ENCODE measurements at places on chromosomes 5 and 9. TPM values are rescaled to one million over a fixed set of nuclear protein-coding genes. Genes with fewer than 3 reads are reported as not detected.
A peak's percentile ranks its signal among the peaks of the same experiment; 100 is the strongest.

MARCOL gene
- not detected for total RNA-seq

OCLN gene
- total RNA-seq = 0.87 TPM

MOB3B gene
- total RNA-seq = 14.3 TPM

SARDH gene
- total RNA-seq = 0.51 TPM

SPINK4 gene
- not detected for total RNA-seq

TSSK1B gene
- total RNA-seq = not detected

ECSCR gene
- total RNA-seq = 8.9 TPM

GDF9 gene
- total RNA-seq = 0.46 TPM

NOL6 gene
- total RNA-seq = 36.3 TPM

ZNF658 gene
- total RNA-seq = 2.0 TPM

GRCh38 chr5:53173083-53173482 lies 63.5 kb upstream of the MOCS2 start:
- H3K27ac ChIP-seq = no peak overlapping the region
- no peak for DNase-seq
- H3K4me1 ChIP-seq = no peaks in the 10 kb centered on the region

DNA sequence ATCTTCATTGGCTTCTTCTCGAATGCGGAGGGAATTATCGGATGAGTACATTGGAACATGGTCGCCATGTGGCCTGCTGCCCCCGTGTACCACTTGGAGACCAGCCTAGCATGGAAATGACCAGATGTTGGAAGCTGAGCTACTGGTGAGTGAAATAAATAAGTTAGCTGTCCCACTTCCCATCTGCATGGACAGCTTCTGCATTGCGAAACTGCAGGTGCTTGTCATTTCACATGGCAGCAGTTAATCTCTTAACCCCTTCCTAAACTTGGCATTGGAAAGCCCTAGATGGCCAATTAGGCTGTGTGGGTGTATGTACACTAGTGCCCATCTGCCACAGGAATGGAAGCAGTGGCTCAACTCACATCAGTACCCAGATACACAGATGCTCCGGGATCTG lies 246.6 kb upstream of the IL12B start:
- H3K36me3 ChIP-seq = no peaks in the 10 kb centered on the region
- H3K4me3 ChIP-seq = no peak overlapping the region
- H3K27ac ChIP-seq = no peak overlapping the region
- H3K27me3 ChIP-seq = no peaks in the 10 kb centered on the region
- no peak for DNase-seq

GRCh38 chr9:129275626-129276247 lies 97.7 kb upstream of the IER5L start:
- H3K27ac ChIP-seq = no peak overlapping the region
- no peaks in the 10 kb centered on the region for H3K36me3 ChIP-seq
- H3K4me1 ChIP-seq = no peaks in the 10 kb centered on the region

- H3K4me3 ChIP-seq = no peak overlapping the region
- no peak for DNase-seq
- H3K27ac ChIP-seq = no peak overlapping the region
- H3K4me1 ChIP-seq = no peaks in the 10 kb centered on the region
- no peaks in the 10 kb centered on the region for H3K36me3 ChIP-seq
These were observed 18.4 kb upstream of the IL17B start for GRCh38 chr5:149397530-149397929.

- no peaks in the 10 kb centered on the region for H3K4me1 ChIP-seq
- no peak for DNase-seq
- no peaks in the 10 kb centered on the region for H3K27me3 ChIP-seq
- no peaks in the 10 kb centered on the region for H3K36me3 ChIP-seq
- no peak overlapping the region for H3K4me3 ChIP-seq
These were observed 156.1 kb upstream of the GHR start for GRCh38 chr5:42267091-42267490.

DNA sequence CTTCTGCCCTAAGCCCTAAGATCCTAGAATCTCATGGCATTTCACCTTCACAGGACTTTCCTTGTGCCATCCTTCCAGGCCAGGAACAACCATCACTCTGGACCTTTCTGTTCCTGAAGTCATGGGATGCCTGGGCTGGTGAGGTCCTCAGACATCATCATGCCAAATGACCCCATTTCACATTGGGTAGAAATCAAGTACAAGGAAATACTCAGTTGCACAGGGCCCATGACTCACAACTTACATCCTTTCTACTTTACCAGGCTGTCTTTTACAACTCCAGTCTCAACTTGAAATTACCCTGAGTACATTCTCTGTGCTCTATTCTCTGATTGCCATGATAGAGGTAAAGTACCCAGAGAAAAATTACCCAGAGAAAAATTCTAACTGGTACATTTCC lies 167.1 kb downstream of the PIK3R1 start:
- no peaks in the 10 kb centered on the region for H3K36me3 ChIP-seq
- H3K4me1 ChIP-seq = no peaks in the 10 kb centered on the region

- no peak overlapping the region for H3K27ac ChIP-seq
- H3K4me3 ChIP-seq = no peak overlapping the region
- no peaks in the 10 kb centered on the region for H3K27me3 ChIP-seq
- H3K4me1 ChIP-seq = peaks cover 14% of the 10 kb centered on the region
- DNase-seq = no peak
These were observed 59.3 kb downstream of the RALGPS1 start for GRCh38 chr9:126973651-126974529.

GRCh38 chr9:3906437-3907213 lies 380.8 kb upstream of the RFX3 start:
- H3K4me3 ChIP-seq = no peak overlapping the region
- no peaks in the 10 kb centered on the region for H3K4me1 ChIP-seq
- H3K27ac ChIP-seq = no peak overlapping the region

GRCh38 chr5:143126174-143127019 lies 277.1 kb downstream of the NR3C1 start:
- H3K36me3 ChIP-seq = no peaks in the 10 kb centered on the region
- DNase-seq = no peak
- H3K27me3 ChIP-seq = no peaks in the 10 kb centered on the region
- H3K27ac ChIP-seq = peak overlapping the region; percentile 95
- H3K4me3 ChIP-seq = no peak overlapping the region
- H3K4me1 ChIP-seq = peaks cover 65% of the 10 kb centered on the region

- no peak for DNase-seq
- H3K27me3 ChIP-seq = no peaks in the 10 kb centered on the region
- H3K4me1 ChIP-seq = peaks cover 22% of the 10 kb centered on the region
- no peaks in the 10 kb centered on the region for H3K36me3 ChIP-seq
- peak overlapping the region; percentile 82 for H3K27ac ChIP-seq
These were observed 5.7 kb downstream of the ZNF366 start for GRCh38 chr5:72501488-72501887.

DNA sequence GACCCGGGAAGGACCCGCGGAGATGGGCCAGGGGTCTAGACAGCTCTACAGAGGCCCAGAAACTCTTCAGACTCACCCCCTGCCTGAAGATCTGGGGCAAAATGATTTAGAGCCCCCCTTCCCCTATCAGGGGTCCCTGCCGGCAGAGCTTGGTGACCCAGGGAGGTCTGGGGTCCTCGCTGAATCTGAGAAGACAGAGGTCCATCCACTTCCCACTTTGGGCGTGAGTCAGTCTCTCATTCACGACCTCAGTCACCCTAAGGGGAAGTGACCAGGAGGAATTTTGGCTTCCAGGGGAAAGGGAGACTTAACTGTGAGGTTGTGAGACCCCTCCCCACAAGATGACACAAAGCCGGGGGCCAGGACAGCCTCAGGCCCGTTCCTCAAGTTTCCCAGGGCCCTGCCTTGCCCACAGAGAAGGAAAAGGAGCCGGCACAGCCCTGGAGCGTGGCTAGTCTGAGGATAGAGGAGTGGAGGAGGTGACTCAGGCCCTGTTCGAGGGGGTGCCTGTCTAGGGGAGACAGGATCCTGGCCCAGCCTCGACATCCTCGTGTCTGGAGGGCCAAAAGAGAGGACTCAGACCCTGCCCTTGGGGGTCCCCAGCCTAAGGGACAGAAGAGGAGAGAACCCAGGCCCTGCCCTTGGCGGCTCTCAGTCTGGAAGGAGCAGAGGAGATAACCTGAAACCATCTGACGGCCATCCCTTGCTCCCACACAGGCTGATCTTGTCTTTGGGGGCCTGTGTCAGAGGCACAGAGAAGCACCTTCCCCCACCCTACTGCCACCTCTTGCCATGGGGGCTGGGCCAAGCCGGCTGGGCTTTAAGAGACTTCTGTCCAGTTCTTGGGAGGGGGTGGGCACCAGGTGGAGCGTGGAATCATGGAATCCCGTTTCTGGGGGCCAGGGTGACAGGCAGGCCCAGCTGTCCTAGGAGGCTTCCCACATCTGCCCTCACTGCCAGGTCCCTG lies 889 bp downstream of the PDLIM4 start:
- H3K4me1 ChIP-seq = peaks cover 14% of the 10 kb centered on the region
- H3K4me3 ChIP-seq = peak overlapping the region; percentile 61
- no peaks in the 10 kb centered on the region for H3K27me3 ChIP-seq

- H3K27ac ChIP-seq = no peak overlapping the region
- peaks cover 8% of the 10 kb centered on the region for H3K36me3 ChIP-seq
- no peak for DNase-seq
- H3K4me3 ChIP-seq = no peak overlapping the region
These were observed 35.6 kb downstream of the GPBP1 start for GRCh38 chr5:57209316-57210040.
